ENCODE measurements at places on chromosomes 11 and 22.

GRCh38 chr11:67456068-67456705 lies 1.0 kb downstream of the CABP4 start:
- DNase-seq, result no peak

DNA sequence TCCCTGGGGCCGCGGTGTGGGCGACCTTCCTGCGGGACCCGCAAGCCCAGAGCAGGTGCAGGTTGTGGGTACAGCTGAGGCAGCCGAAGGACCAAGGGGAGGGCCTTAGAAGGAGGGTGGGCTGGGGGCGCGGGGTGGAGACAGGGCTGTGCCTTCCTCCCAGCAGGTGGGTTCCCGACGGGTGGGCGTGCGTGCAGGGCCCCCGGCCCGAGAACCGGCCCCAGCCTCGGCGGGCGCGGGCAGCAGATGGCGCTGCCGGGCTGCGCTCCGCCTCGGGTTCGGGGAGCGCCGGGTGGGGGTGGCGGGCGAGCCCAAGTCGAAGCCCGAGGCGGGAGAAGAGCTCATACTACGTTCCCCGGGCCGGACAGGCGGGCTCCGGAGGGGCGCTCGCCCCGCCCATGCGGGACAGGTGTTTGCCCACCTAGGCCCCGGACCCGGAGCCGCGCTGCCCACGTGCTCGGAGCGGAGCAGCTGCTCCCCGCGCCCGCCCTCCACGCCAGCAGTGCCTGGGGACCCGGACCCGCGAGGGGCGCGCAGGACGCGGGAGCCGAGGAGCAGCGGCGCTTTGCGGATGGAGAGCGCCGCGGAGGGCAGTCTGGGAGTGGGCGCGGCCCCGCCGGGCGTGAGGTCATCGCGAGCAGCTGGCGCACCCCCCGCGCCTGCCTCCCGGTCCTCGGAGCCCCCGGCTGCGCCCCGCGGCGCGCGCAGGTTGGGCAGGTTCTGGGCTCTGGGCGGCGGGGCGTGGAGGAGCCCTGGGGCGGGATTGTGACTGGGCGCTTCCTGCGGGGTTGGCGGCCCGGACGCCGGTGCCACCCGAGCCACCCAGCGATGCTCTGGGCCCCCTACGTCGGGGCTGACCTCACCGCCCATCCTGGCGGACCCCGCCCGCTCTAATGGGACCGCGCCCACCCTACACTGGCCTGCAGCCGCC lies 25.3 kb downstream of the DUSP8 start:
- DNase-seq, result peak; percentile 78

DNA sequence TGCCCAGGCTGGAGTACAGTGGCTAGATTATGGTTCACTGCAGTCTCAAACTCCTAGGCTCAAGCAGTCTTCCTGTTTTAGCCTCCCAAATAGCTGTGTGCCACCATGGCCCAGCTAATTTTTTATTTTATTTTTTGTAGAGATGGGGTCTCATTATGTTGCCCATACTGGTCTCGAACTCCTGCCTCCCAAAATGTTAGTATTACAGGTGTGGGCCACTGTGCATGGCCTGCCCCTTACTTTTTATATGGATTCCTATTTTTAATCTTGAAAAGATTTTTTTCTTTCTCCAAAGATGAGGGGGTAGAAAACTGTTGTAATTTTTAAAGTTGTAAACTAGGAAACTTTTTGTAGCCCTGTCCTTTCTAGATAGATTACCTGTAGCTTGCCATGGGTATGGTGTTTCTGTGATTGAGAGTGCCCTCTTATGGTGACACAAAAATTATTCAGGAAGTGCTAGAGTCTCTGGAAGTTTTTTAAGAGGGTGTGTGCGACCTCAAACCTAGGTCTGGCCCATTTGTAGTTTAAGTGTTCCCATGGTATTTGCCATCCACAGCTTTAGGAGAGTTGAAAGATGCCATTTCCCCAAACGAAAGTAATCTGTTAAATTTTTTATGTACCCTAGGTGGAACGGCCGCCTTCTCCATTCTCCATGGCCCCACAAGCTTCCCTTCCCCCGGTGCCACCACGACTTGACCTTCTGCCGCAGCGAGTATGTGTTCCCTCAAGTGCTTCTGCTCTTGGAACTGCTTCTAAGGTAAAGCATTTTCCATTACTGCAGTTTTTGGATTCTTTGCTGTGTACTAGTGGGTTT lies 32.4 kb downstream of the MCAM start:
- DNase-seq, result no peak

- peak; percentile 70 for DNase-seq
These were observed 199.9 kb downstream of the DSCAML1 start for GRCh38 chr11:117597071-117597470.

GRCh38 chr11:7600205-7600775 lies 73.0 kb downstream of the CYB5R2 start:
- no peak for DNase-seq

- no peak for DNase-seq
These were observed 23.6 kb upstream of the OR6M1 start for GRCh38 chr11:123829745-123830144.

DNA sequence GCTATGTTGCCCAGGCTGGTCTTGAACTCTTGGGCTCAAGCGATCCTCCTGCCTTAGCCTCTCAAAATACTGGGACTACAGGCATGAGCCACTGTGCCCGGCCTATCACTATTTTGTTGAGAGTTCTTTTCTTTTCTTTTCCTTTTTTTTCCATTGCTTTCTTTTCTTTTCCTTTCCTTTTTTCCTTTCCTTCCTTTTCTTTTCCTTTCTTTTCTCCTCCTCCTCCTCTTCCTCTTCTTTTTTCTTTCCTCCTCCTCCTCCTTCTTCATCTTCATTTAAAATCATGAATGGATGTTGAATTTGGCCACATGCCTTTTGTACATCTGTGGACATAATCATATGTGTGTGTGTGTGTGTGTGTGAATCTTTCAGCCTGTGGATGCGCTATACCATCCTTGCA lies 25.7 kb upstream of the PRAME start:
- DNase-seq, result no peak

DNA sequence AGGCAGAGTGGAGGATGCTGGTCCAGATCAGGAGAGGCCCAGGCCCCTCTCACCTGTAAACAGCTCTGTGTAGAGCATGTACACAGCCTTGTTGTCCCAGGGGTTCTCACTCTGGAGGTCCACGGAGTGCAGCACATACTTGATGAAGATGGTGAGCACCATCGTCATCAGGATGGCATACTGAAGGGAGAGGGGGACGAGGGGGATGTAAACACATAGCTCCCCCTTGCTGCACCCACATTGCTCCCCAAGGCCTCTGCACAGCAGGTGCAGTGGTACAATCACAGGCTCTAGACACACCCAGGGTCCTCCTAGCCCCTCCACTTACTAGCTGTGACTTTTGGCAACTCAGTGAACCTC lies 2.9 kb downstream of the SYVN1 start:
- DNase-seq, result no peak

GRCh38 chr22:35792506-35792905 lies 74.8 kb downstream of the APOL5 start:
- DNase-seq, result no peak

DNA sequence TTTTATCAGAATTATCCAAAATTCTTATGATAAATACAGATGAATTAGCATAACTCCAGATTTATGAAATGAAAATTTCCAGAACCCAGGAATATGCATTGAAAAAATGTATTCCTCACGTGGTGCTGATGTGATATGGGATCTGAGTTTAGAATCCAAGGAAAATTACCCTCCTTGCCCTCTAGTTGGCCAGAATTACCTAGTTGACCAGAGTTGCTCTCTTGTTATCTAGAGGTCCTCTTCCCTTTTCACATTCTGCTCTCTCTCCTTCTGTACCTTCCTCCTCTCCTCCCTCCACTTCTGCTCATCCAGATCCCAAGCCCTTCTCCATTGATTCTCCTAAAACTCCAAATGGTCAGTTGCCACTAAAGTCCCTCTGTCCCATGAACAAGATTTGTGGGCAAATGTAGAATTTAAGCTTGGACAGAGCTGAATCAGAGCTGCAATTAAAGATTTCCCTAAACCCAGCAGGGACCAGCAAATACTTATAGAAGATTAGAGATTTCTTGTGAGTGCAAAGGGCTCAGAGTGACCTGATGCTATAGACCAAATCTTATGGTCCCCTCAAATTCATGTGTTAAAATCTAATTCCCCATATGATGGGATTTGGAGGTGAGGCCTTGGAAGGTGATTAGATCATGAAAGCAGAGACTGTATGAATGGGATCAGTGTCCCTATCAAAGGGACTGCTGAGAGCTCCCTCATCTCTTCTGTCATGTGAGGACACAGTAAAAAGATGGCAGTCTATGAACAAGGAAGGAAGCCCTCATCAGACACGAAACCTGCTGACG lies 103.2 kb upstream of the IGLL5 start:
- DNase-seq, result no peak

DNA sequence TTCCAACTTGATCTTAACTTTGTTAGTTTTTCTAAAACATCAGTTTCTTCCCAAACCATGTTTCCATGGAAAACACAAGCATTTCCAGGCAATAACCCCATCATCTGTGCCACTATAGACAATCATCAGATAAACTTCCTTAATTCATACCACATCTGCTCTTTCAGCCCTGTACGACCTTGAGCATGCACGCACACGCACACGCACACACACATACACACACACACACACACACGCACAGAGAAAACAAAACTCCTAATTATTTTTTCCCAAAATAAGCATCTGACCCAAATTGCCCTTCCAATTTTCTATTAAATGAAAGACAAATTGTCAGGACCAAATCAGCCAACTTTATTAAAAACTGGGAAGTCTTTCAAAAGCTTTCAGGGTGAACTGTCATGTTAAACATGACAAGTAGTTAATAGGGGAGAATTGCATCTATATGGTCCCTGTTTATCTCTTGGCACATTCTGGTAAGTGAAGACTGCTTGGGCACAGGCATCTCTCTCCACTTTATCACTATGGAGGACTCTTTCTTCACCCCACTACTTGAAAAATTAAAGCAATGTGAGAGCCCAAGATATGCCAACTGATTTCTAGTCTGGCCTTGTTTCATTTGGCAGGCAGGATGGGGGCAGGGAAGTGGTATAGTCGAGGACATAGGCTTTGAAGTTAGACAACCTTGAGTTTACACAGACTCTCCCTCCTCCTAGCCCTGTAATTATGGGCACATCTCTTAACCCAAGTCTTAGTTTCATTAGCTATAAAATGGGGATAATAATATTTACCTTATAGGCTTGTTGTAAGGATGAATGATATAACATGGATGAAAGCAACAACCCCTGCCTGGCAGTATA lies 15.1 kb downstream of the ADM start:
- no peak for DNase-seq

GRCh38 chr11:120228794-120229384 lies 11.1 kb upstream of the POU2F3 start:
- no peak for DNase-seq

GRCh38 chr11:749731-750130 lies 2.5 kb downstream of the TALDO1 start:
- DNase-seq, result no peak

DNA sequence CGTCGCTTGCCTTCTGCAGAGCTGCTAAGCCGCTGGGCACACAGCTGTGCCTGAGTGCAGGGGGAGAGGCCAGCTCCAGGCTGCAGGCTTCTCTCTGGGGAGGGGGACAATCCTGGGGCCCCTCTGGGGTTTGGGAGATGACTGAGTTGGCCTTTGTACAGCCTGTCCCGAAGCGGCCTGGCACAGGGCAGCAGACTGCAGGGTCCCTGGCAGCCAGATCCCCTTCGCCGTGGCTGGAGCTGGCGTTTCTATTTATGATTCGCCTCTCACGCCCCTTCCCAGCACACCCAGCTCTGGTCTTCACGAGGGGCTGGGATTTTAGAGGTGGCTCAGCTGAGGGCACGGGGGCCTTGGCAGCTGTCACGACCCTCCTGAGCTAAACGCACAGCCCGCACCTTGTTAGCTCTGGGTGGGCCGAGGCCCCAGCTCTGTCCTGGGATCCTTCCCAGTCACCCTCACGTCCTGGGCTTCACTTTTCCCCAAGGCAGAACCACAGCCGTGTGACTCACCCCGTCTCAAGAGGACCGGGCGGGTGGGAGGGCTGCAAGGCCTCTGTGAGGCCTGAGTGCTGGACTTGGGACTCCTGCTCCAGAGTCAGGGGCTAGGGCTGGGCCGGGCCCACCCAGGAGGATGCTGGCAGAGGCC lies 18.4 kb downstream of the OSBPL5 start:
- no peak for DNase-seq

- DNase-seq, result no peak
These were observed 413.6 kb downstream of the TBC1D22A start for GRCh38 chr22:47176026-47176389.

DNA sequence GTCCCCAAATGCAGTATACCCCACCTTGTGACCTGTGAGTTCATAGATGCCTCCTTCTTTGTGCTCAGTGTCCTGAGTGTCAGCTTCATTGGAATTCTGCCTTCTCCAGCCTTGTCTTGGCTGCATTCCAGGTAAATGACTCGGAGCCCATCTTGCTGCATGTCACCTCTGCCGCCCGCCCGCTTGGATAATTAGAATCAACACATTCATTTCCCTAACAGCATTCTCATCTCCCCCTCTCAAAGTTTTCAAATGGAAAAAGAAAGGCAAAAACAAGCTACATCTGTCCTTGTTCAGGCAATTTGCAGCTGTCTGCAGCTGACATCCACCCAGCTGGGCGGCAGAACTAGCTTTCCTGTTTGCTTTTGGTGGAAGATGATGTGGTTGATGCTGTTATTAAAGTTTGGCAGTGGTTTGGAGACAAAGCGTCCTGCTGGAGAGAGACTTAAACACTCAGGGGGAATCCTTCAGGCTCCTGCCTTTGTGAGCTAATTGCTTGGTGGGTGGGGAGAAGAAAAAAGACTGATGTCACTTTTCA lies 198.8 kb upstream of the SEZ6L start:
- no peak for DNase-seq

- no peak for DNase-seq
These were observed 23.8 kb downstream of the CSNK2A3 start for GRCh38 chr11:11329062-11329806.

DNA sequence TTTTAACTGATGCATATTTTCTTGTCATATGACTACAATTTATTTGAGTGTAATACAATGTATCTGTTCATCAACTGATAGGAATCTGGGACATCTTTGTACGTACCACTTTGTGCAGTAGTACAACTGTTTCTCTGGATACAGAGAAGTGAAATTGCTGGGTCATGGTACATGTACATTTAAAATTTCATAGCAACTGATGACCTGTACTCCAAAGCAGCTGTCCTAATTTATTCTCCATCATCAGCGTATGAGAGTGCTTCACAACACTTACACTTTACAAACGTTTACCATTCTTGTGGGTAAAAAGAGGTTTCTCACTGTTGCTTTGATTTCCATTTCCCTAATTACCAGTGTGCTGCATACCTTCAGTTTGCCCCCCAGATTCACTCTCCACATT lies 552.8 kb upstream of the CADM1 start:
- no peak for DNase-seq

DNA sequence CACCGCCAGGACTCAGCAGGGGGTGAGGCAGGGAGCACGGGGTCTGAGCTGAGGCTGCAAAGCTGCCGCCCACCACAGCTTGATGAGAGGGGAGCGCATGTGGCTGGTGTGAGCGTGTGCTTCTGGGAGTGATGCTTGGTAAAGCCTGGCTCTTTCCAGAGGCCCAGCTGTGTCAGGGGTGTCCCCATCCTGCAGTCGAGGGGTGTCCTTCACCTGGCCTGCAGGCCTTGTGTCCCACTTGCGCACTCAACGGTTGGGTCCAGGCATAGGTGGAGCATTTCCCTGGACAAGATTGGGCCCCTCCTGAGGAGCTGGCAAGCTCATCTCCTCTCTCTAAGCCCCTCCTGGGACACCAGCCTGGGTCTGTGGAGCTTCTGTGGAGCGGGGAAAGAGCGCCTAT lies 273.9 kb downstream of the TBC1D22A start:
- DNase-seq, result no peak

Data from activated effector memory CD4-positive, alpha-beta T cell treated with anti-CD3 and anti-CD28 coated beads, Interleukin-2, amount 50 U/mL, for 16 hours (primary cell).